Hematopoietic multipotent progenitor cell treated with erythropoietin and hydrocortisone succinate and interleukin-3 and kit ligand, for 15 days (in vitro differentiated cells): ENCODE measurements at places on chromosomes 1 and 21.

- peak; percentile 60 for DNase-seq
Observed at GRCh38 chr1:66764994-66765578, 12.8 kb downstream of the DYNLT5 start.

GRCh38 chr1:118360817-118361216 is 175.8 kb upstream of the SPAG17 start:
- DNase-seq: no peak

DNA sequence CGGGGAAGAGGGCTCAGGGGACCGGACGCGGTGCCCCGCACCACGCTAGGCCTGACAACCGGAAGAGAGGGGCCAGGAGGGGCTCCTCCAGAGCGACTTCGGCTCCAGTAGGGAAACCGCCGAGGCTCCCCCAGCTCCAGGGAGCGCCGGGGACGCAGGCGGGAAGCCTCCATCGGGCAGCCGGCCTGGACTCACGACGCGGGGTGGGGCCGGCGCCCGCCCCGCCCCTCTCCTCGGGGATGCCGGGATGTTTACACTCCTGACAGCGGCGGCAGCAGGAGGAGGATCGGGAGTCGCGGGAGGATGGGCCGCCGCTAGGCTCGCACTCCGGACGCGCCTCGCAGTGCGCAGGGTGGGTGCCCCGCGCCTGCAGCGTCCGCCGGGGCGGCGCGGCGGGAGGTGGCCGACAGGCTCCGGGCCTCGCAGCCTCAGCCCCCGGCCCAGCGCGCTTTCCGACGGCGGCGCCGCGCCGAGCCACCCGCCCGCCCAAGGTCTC is at the start of gene NEK7:
NEK7 (plus strand) TSS at position 254 of the 496 bp plus-strand sequence. CDS start 75,583 bp downstream, outside the sequence.
- DNase-seq: peak; percentile 73

DNA sequence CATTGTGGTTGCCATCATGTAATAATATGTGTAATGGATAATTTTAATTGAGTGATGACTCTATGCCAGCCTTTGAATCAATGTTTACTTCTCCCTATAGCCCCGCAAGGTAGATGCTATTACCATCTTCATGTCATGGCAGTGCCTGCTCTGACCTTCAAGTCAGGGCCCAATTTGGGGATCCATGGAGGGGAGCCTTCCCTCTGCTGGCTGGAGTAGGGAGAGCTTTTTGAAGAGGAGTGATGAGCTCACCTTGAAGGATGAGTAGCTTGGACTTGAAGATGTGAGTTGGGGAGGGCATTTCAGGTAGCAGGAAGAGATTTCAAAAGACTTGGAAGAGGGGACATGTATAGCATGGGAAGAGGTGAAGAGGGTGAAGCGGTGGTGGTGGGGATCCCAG is 189.2 kb downstream of the FOXD2 start:
- DNase-seq: no peak

DNA sequence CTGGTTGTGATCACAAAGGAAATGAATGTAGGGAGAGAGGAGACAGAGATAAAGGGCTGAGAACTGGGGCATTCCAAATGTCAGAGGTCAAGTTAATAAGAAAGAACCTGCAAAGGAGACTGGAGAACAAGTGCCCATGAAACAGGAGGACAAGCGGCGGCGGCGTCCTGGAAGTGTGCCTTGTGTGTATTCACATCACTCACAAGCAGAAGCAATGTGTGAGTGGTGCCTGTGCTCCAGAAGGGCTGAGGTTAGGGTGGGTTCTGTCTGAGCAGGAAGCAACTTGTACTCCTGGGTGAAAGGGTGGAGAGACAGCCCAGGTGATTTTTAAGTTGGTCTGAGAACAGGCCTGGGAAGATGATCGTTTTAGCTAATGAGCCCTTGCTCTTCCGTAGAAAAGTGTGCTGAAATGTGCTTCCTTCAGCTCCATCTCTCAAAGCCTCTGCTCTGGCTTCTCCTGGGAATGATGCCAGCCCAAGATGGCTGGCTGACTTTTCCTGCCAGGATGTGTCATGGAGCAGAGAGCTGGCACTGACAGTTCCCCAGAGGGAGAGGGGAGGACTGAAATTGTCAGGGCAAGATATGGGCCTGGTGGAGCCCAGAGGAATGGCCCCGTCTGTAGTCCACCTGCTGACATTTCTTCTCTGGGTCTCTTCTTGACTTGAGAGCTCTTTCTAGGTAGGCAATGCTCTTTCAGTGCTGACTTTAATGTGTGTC is 25.1 kb upstream of the PLEKHA6 start:
- DNase-seq: no peak

- no peak for DNase-seq
Observed at GRCh38 chr1:228748431-228748830, 13.2 kb downstream of the RHOU start.

DNA sequence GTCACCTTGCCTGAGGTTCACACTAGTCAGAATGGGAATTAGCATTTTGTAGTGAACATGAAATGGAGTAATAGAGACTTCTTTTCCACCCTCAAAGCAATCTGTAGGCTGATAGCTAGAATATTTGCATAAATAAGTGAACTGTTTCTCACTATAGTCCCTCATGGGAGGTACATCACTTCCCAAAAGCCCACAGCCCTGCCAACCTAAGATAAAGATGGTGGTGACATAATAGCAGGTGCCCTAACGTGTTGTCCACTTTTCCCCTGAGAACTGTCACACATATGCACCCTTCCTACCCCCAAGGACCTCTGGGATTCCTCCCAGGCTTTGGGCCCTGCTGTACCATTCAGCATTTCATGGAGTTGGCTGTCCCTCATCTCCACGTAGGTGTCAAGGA is 4.4 kb downstream of the TMEM35B start:
- no peak for DNase-seq

DNA sequence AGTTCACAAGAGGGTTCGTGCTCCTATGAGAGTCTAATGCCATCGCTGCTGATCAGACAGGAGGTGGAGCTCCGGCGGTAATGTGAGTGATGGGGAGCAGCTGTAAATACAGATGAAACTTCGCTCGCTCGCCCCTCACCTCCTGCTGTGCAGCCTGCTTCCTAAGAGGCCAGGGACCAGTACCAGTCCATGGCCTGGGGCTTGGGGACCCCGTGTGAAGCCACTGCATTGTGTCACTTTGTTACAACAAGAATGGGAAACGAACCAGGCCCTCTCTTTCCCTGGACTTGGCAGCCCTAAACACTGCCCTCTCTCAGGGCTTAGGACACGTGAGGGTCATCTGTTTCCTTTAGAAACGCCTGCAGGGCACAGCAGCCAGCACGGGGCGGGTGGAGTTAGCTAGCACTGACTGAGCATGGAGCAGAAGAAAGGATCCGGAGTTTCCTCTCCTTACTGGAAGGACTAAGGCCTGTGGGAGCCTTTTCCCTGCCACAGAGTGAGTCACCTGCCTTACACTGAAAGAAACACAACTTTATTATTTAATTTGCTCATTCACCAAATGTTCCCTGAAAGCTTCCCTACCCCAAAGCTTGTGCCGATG is 185.2 kb upstream of the TMEM51 start:
- no peak for DNase-seq

- no peak for DNase-seq
Observed at GRCh38 chr1:84155517-84155916, 11.4 kb downstream of the PRKACB start.

GRCh38 chr1:29311352-29312030 is 75.2 kb downstream of the PTPRU start:
- DNase-seq: no peak

DNA sequence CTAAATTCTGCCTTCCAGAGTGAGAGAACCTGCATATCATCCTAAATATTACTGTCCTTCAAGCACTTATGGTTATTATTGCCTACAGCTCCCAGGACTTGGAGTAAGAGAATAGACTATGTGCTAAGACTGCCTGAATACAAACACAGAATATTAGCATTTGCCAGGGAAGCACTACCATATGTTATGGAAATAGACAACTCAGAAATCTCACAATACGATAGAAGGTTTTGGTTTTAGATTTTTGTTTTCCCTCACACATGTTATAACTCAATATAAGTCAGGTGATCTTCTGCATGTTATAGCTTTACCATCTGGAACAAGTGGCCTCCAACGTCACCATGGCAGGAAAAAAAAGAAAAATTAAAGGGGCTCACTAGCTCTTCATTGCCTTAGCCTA is 413.9 kb downstream of the LRRIQ3 start:
- DNase-seq: no peak

- DNase-seq: no peak
Observed at GRCh38 chr1:10497109-10497508, 22.4 kb downstream of the PEX14 start.

DNA sequence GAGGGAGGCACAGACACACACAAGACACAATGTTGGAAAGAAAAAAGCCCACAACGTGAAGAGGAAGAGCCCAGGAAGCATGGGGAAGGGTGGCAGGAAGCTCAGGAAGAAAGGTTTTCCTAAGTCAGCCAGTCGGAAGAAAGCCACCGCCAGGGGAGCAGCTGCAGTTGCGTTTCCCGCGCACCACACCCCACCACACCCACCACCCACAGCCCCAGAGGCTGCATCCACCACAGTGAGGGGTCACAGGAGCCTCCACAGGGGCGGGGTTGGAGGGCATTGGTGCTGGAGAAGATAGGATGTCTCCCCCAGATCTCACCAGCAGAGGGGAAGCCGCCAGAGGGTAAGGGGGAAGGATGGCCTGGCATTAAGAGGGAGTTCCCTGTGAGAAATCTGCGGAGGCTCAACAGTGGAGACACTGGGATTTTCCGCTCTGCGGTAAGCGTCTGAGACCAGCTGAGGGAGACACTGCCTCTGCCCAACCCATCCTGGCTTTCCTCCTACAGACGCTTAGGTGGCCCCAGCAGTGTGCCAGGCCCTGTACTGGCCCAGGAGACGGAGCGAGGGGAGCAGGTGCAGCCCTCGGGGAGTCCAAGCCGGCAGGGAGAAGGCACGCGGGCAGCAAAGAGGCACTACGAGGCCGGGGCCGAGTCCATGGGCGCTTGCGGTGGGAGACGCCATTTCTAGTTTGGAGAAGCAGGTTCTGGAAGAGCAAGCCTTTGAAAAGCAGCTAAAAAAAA is 19.8 kb downstream of the PGLYRP3 start:
- no peak for DNase-seq

DNA sequence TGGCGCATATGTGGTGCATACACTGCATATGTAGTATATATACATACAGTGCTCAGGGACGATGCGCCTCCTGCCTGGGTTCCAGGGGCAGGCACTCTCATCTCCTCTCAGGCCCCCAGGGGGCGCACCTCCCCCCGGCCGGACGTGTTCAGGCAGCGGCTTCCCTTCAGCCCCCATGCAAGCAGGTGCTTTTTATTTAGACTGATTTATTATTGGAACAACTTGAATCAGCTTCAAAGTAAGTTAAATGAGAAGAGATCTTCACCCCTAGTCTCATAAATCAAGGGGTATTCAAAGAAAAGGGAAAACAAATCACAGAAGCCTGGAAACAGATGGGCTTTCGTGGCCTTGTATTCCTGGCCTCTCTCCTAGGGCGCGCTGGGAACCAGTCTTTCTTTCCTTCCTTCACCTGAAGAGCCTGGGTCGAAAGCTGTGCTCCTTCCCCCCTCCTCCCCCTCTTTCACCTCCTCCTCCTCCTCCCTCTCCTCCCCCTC is 64.6 kb downstream of the UBIAD1 start:
- peak; percentile 53 for DNase-seq
